ENCODE measurements at places on chromosomes 7 and 10.
A peak's percentile ranks its signal among the peaks of the same experiment; 100 is the strongest.

DNA sequence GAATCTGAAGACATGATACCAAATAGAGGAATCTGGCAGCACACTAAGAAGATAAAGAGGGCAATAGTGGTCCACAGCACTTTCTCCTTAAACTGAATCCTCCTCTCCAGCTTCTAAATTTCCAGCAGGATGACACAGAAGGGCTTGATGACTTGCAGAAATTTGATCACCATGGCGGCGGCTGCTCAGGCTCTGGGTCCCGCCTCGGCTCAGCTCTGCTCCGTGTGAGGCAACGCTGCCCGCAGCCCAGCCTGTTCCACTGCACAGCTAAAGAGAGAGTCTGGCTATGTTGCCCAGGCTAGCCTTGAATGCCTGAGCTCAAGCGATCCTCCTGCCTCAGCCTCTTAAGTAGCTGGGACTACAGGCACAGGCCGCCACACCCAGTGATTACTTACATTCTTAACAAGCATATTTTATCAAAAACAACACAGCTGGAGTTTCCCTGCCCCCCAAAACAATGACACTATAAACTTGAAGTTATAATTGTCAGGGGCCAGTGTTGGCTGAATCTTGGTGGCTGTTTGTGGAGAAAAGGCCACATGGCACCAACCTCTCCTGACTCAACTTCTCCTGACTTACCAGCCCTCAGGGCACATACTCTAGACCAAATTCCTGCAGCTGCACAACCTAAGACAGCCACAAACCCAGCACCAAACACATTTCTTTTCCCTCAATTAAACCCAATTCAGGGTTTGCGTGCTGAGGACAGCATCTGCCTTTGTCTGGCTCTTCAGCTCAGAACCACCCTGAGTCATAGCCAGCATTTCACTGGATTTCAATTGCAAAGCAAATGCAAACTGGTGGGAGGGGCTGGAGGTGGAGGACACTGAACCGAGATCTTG is 11.6 kb upstream of the TNPO3 start:
- no peak for DNase-seq

DNA sequence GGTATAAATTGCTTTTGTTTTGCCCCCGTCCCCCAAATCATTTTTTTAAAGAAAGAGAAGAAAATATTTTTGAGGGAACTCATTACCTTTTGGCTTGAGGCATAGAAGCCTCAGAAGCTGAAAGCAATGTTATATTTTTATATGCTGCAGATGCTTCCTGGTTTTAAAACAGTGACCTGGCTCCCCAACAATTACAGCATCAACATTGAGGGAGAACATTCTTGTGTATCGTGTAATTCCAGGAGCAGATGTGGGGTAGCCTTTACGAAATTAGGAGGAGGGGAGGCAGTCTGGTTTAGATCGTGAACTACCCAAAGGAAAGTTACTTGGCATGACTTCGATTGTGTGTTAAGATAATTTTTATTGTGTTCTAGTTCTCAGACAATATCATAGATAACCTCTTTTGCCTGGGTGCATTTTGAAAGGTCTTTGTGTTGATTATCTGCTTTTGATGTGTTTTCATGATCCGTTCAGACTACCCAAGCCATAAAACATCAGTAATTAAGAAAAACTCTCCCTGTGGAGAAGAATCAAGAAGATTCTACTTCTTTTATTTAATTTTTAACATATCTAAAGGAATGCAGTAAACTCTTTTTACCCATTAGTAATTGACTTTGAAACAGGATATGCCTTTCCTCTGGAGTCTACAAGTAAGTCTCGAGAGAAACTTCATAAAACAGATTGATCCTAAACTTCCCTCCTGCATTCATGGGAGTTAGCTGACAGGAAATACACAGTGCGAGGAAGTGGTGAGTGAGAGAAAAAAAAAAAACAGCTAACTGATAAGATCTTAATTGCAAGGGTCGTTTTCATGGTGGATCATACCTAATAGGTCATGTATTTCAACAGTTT is 141.4 kb downstream of the KIAA1217 start:
- no peak for DNase-seq

GRCh38 chr7:42694894-42695507 is 216.9 kb downstream of the C7orf25 start:
- DNase-seq, result no peak

GRCh38 chr7:4830176-4830575 is 31.7 kb downstream of the PAPOLB start:
- DNase-seq, result peak; percentile 37

Measured in activated CD4-positive, alpha-beta T cell treated with anti-CD3 and anti-CD28 coated beads for 1 hour (primary cell).